Fibroblast of skin of back (primary cell): ENCODE measurements at places on chromosomes 5 and 9.

GRCh38 chr9:26210338-26210851, 532.2 kb upstream of the TUSC1 start:
- peak; percentile 51 for DNase-seq

GRCh38 chr9:135512241-135512603, 9.0 kb upstream of the LCN1 start:
- no peak for DNase-seq

GRCh38 chr9:3777137-3777536, 251.3 kb upstream of the RFX3 start:
- no peak for DNase-seq

DNA sequence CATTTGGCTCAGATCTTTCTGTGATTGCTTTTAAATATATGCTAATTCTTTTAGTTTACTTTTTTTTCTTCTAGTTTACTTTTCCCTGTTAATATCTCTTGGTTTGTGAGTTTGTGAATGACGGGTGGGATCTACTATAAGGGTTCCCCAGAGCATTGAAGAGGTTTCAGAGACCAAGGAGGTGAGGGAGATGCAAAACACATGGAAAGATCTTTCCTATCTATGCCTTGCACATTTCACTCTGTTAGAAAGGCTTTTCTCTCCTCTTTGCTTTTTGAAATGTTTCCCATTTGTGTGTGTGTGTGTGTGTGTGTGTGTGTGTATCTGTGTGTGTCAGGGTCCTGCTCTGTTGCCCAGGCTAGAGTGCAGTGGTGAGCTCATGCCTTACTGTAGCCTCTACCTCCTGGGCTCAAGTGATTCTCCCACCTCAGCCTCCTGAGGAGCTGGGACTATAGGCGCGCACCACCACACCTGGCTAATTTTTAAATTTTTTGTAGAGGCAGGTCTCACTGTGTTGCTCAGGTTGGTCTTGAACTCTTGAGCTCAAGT, 50.7 kb downstream of the CNTLN start:
- DNase-seq = no peak

DNA sequence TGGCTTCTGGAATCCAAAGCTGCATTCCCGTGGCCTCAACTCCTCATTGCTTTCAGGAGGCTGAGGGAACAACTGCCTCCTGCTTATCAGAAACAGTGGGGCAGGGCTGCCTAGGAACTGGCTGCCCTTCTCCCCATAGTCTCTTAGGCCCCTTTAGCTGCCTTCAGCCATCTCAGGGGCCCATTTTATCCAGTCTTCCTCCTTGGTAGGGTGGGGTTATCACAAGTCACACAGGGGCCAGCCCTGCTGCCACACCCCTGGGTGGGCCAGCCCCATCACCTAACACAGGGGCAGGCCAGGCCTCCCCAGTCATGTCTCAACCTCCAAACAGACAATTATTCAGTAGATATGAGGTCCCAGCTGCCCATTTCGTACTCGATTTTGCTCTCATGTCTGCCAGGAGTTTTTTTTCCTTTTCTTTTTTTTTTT, 3.9 kb downstream of the ALAD start:
- DNase-seq = no peak

DNA sequence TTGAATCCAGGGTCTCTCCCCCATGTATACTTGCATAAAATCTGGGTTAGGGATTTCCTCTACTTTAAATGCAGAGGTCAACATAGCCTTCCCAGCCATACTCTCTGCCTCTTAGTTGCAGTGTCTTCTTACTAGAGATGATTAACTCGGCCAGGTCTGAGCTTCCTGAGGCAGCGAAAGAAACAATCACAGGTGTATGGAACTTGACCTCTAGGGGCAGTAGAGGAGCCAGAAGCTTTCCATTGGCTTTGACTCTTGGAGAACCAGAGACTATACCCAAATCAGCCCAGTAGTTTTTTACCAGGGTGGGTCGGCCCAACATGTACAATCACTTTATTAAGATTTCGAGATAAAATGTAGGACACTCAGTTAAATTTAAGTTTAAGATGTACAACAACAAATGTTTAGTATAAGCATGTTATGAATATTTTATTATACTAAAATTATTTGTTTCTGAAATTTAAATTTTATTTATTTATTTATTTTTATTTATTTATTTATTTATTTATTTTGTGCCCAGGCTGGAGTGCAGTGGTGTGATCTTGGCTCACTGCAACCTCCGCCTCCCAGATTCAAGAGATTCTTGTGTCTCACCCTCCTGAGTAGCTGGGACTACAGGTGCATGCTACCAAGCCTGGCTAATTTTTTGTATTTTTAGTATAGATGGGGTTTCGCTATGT, 48.0 kb upstream of the DMRT3 start:
- DNase-seq = no peak
